Stimulated activated CD4-positive, alpha-beta T cell treated with anti-CD3 and anti-CD28 coated beads, Interleukin-4, amount 100 ng/mL, for 4 hours (primary cell): ENCODE measurements at places on chromosomes 16 and 17.

- DNase-seq: no peak
These were observed 51.5 kb upstream of the RCVRN start for GRCh38 chr17:9956474-9957131.

- no peak for DNase-seq
These were observed 48.2 kb upstream of the FAM20A start for GRCh38 chr17:68649324-68649723.

DNA sequence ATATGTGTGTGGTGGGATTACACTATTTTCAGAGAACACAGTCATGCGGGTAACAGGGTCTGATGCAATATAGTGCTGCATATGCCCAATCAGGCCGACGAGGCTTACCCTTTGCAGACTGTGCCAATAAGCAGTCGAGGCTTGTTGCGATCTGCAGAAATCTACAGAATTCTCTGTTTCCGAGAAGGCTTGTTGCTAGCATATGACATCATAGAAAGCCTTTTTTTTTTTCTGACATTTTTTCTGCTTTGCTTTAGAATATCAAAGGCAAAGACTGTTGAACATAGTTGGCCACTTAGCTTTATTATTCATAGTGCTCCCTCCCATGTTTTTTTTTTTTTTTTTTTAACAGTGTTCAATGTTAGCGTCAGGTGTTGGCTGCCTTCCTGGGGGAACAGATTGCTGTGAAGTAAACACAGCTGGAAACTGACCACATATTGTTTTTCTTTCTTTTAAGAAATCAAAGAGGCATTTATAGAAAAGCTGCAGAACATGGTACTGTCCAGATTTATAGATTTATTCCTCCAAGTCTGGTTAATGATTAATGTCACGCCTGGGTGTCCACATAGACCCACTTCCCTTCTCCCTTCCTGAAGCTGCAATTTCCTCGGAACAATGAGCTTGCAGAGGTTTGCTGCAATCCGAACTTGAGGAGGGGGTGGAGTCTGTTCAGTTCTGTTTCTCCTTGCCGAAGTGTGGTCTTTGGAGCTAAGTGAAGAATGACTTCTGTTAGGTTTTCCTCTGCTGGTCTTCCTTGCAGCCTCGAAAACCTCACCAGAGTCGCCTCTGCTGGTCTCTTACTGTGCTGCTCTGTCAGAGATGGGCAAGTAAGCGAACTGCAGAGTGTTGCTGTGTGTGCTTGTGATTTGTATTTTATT is 87.3 kb downstream of the MAP2K6 start:
- DNase-seq: no peak

GRCh38 chr16:54291656-54292487 is 5.3 kb upstream of the IRX3 start:
- DNase-seq: no peak

DNA sequence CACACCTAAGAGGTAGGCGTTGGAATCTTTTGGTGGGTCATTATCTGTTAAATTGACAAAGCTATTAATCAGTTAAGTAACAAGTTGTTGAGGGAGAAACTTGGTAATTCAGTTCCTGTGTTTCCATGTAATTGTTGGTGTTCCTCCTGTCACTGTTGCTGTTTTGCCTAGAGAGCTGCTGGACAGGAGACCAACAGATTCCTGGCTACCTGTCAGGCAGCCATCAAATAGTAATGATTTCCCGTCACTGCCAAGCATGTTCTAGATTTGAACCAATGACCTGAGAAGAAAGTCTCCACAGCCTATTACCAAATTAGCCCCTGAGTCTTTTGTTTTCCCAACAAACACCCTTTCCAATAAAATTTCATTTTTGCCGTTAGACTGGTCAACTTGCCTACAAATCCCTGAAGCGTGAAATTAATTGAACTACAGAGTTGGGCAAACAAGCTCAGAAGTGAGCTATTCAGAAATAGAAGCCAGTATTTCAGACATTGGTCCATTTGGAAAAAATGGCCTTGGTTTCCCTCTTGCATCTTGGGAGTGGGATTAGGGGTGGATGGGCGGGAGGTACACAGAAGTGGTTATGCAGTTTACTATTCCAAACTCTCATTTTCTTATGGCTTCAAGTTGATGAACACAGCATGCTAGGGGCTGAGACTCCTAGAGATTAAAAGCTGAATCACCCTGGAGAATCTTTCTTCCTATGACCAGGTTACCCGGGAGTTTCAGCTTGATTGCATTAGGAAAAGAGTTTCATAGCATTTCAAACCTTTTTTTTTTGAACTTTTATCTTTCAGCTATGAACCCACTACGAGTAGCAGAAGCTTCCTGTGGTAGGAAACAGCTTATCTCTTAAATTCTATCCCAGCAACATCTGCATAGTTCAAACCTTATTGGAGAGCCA is 262.8 kb upstream of the MAF start:
- no peak for DNase-seq

DNA sequence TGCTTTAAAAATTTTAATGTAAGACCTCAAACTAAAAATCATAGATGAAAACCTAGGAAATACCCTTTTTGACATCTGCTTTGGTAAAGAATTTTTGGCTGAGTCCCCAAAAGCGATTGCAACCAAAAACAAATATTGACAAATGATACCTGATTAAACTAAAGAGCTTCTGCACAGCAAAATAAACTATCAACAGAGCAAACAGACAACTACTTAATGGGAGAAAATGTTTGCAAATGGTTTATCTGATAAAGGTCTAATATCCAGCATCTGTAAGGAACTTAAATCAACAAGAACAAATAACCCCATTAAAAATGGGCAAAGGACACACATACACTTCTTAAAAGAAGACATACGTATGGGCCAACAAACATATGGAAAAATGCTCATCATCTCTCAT is 242.5 kb downstream of the BCAS3 start:
- DNase-seq: no peak

DNA sequence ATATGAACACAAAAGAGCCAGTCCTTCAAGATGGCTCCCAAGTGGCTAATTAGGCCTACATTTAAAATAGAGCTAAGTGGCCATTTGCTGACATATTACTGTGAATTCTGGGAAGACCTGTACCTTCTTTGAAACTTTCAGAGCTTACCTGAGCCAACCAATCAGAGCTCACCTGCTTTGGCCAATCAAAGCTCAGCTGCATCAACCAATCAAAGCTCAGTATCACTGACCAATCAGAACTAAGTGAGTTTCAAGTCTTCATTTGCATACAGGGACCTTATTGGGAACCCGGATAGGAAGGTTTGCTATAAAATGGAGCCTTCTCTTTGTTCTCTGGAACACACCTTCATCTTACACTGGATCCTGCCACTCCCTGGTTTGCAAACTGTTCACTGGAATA is 63.7 kb downstream of the FOXL1 start:
- no peak for DNase-seq

DNA sequence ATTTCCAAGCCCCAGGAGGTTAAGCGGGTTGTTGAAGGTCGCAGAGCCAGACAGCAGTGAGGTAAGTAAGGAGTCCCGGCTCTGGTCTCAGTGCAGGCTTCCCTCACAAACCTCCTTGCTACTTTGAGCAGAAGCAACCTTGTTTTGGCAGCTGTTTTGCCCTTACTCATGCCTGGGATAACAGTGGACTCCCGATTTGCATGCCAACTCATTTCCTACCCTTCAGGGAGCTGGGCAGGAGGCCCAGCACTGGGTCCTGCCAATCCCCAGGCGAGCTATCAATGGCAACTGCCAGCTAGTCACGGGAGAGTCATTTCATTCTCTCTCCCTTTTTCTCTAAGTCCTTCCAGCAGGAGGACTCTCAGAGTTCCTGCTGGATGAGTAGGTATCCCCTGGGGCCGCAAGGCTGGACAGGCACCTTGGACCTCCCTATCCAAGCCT is 72.0 kb upstream of the KSR1 start:
- no peak for DNase-seq

- no peak for DNase-seq
These were observed 83.0 kb downstream of the OR1D5 start for GRCh38 chr17:2980211-2980903.

DNA sequence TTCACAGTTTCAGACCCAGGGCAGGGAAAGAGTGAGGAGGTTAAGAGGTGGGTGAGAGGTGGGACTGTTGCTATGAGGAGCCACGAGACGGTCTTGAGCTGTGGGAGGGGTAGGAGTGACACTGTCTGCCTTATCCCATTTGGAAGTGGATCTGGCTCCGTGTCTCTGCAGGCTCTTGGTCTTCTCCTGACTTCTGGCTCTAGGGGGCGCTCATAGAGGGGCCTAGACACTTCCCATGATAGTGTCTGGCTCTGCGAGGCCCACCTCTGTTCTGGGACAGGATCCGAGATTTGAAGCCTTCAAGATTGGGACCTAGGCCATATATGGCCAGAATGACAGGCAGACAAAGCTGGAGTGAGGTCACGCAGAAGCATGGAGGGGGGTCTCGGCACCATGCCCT is 204.5 kb downstream of the GSG1L start:
- DNase-seq: no peak

DNA sequence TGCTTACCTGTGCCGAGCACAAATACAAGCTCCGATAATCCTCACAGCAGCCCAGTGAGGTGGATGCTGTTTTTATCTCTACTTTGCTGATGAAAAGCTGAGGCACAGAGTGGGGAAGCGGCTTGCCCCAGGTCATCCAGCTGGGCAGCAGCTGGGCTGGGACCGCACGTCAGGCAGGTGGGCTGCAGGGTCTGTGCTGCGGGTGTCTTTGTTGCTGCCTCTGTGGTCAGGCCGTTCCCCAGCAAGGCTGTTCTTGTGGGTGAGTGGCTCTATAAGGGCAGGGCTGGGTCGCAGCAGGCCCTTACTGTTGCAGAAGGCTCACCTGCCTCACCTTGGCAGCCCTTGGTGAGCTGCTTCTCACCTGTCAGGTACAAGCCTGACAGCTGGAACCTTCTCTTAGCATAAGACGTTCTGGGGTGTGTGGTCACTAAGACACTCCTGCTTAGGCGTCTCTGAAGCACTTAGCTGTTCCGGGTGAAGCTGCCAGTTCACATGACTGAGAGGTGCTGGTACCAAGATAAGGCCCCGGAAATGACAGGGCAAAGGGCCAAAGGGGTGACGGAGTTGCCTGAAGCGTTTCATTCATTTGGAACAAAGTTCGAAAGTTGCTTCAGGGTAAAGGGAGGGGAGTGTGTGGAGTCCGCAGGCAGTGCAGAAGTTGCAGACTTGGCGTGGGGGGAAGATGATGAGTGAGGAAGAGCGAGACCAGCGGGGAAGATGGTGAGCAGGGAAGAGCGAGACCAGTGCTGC is 17.4 kb downstream of the IRF8 start:
- no peak for DNase-seq

- no peak for DNase-seq
These were observed 41.3 kb upstream of the SLC38A10 start for GRCh38 chr17:81336296-81336929.

DNA sequence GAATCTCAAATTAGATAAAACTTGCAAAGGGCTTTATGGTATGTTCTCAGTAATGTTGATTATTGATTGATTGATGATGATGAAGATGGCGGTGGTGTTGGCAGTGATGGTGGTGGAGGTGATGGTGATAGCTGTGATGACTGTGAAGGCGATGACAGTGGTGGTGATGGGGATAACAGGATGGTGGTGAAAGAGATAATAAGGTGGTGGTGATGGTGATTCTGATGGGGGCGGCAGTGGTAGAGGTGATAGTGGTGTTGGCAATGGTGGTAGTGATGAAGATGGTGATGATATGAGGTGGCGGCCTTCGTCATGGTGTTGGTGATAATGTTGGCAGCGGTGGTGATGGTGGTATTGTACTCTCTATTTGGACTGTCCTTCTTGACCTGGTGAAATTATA is 238.3 kb downstream of the XYLT1 start:
- no peak for DNase-seq

DNA sequence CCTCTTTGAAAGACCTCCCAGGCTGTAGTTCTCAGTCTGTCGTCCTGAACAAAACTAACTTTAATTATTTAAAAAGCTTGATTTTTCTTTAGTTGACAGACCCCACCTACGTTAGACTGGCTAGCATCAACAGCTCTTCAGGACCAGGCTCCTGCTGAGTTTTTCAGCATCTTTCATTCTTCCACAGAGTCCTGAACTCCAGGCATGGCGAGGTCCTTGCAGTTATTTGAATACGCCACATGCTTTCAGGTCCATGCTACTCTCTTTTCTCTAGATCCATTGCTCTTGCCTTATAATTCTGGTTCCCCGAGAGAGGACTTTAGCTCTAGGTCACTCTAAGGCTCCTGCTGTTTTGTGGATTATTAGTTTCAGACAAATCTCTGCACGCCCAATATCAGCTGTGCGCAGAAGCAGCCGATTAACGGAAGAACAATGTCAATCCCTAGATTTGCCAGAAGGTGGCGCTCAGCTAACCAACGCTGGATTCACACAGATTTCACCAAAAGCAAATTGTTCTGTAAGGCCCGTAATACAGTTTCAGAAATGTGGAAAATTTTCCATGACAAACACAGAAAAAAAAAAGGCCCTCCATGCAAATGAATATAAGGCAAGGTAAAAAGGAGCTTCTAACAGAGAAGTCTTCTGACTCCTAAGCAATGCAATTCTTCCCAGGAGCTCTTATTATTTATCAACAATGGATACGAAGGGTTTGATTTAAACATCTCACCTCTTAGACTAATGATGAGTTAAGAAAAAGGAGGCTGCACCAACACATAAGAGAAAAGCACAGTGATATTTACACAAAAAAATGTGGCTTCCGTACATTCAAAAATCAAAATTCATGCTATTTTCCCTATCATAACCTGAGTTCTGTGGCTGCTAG is 33.5 kb upstream of the BCO1 start:
- peak; percentile 31 for DNase-seq

DNA sequence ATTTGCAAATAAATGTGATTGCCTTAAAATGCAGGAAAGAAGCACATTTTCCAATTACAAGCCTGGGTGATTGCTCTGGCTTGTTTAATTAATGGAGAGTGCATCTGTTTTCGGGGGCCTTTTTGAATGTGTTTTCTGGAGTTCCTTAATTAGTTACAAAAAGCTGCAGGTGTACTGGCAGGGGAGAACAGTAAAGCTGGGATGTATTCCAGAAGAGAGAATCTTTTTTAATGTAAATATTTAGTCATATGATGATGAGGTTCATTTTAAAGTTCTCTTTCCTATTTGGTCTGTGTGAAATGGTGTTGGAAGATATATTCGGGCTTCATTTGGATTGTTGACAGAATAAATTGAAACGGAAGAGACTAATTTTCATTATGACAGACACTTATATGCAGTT is 70.9 kb upstream of the N4BP1 start:
- DNase-seq: no peak

- DNase-seq: peak; percentile 72
These were observed 2.8 kb upstream of the XAF1 start for GRCh38 chr17:6753006-6753445.

GRCh38 chr17:48027322-48027981 is 10.1 kb downstream of the COPZ2 start:
- DNase-seq: no peak

- DNase-seq: no peak
These were observed 30.8 kb downstream of the PLD6 start for GRCh38 chr17:17175340-17175739.

DNA sequence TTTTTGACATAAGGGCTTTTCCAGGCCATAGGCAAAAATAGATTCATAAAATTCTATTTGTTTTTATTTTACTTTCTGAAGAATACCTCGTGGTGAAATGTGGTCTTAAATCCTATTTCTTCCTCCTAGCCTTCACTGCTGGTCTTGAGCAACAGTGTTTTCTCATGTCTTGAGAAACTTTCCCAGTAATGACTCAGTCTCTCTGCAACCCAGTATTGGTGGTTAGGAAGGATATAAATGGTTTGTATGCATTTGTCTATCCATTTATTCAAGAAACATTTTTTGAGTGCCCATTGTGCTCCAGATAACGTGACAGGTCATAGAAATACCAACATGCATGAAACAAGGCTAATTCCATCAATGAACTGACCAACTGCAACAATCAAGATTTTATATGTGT is 213.9 kb downstream of the TMEM114 start:
- DNase-seq: no peak

- DNase-seq: no peak
These were observed 94.8 kb upstream of the CBX4 start for GRCh38 chr17:79933863-79934652.
